Stimulated activated CD8-positive, alpha-beta memory T cell treated with anti-CD3 and anti-CD28 coated beads, Interleukin-4, amount 100 ng/mL, for 24 hours (primary cell): ENCODE measurements at places on chromosomes 7 and 10.

DNA sequence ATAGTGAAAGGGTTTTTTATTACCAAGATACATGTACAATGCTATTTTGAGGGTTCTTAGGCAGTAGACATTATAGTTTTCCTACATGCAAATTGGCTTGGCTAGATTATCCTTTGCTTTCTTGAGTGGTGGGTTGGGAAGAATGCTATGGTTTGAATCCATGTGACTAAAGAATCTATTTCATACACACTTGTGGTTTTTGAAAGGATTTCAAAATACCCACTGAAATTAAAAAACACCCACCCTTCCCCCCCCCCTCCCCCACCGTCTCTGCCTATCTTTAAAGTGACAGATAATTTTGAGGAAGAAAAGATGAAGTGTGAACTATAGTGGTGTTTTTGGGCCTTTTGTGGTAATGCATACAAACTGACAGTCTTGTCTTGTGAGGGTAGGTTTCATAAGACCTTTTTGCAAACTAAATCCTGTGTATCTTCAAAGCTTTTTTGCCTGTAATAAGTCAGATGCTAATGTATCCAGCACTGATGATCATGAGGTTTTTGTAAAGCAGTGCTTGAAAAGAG, 90.9 kb downstream of the TPST1 start:
- no peak for DNase-seq

DNA sequence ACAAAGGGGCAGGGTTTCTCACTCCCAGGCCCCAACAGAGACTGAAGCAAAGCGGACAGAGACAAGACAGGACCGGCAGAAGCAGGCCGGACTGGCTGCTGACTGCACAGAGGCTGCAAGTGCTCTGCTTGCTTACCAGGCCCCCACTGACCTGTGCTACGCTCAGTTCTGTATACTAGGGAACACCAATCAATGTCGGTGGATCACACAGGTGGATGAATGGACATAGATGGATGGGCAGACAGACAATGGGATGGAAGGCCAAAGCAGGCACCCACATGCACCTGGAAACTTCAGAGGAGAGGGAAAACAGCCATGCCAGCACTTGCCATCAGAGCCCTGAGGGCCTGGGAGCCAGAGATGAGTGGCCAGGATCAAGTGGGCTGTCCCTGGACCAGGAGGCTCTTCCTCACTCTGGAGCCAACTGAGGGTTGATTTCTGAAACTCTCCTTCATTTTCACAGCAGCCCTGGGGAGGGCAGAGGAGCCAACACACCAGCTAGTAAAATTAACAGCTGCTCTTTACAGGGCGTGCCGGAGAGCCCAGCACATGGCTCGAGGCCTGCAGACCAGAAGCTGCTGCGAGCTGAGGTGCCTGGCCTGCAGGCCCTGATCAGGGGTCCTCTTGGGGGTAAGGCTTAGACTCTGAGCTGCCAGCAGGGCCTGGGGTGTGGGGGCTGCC, 243.6 kb downstream of the KCNMA1 start:
- DNase-seq, result no peak

- DNase-seq, result no peak
These were observed 1055.1 kb downstream of the KCNMA1 start for GRCh38 chr10:76582531-76582930.

DNA sequence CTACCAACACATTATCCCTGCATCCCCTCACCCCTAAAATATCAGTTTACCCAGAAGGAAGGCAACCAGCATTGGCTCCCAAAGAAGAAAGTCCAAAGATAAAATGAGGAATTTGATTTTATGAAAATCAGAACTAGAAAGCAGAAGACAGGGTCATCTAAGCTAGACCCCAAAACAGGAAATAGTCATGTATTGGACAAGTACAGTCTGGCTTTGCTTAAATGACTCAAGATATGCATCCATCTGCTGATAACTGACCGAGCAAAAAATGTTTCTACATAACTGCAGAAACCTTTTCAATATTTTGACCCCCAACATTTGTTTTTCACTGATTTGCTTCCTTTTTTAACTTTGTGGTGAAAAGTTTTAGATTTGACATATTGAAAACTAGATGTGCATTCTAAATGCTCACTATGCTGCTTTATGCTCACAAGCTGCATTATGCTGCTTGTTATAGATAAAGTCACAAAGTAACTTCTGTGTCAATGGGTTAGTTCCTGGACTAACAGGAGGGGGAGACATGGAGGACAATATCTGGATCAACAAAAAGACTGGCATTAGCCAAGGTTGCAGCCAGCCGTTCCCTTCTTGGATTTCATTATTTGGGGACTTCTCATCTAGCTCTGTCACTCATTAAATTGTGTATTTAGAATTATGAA, 227.0 kb downstream of the INHBA start:
- DNase-seq, result no peak

DNA sequence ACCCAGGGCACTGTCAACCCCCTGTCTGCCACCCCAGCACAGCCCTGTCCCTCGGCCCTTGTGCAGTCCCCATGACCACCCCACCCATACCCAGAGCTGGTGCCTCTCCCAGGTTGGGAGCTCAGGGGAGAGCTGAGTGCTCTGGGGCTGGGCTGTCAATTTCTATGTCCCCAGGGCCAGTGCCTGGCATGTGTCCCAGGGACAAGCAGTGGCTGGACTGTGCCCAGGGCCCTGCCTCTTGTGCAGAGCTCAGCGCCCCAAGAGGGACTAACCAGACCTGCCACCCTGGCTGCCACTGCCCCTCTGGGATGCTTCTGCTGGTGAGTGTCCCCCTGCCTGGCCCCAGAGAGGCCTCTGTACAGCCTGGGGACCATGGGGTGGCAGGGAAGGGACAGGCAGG, 29.0 kb upstream of the ZNF862 start:
- no peak for DNase-seq

DNA sequence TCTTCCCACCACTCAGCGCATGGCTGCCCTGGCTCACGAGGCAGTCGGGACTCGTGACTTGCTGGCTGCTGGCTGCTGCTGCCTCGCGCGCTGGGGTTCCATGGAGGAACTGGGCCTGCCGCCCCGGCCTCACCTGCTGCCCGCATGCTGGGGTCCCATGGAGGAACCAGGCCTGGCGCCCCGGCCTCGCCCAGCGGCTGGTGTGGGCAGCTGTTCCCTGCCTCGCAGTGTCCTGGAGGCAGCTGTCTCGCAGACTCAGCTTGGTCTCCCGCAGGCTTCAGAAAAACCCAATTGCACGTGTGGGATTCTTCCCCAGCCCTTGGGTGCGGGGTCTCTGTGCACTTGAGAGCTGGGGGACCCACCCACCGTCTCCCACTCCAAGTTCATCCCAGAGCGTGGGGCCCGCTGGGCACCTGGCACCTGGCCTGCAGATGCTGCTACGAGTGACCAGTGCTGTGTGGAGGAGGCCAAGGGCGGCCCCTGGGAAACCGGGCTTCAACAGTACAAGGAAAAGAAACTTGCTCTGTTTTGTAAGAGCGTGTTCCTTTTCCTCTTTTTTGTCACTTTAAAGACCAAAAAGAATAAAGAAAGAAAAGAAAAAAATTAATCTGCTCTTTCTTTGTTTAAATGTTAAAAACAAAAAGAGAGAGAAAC, 20.4 kb downstream of the PWWP2B start:
- DNase-seq, result no peak

- no peak for DNase-seq
These were observed 64.5 kb downstream of the PDIA4 start for GRCh38 chr7:148963583-148964482.

GRCh38 chr10:33793793-33794192, 459.3 kb upstream of the NRP1 start:
- no peak for DNase-seq

GRCh38 chr7:18890885-18891621, 226.4 kb downstream of the TWIST1 start:
- DNase-seq, result no peak

- no peak for DNase-seq
These were observed 63.0 kb downstream of the ZNF22 start for GRCh38 chr10:45063591-45064231.

DNA sequence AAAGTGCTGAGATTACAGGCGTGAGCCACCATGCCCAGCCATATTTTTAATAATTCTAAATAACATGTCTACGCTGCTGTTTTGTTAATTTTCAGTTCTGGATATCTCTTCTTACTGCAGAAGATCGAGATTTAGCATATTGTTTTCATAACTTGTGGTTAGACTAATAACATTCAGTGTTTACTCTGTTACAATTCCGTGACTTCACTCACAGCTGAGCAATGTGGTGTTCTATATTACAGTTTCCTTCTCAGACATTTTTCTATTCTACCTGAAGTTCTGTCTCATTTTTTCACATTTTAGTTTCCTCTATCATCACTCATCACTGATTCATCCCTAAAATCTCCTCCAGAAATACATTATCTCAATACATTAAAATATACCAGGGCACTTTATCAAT, 10.9 kb downstream of the RNF32 start:
- no peak for DNase-seq
